Smooth muscle cell of bladder (primary cell): ENCODE measurements at places on chromosomes 6 and 20. TPM values are rescaled to one million over a fixed set of nuclear protein-coding genes. Genes with fewer than 3 reads are reported as not detected.

OR2B6 gene
- not detected in 2 replicates for total RNA-seq

CD2AP gene
- 16.2 and 16.7 TPM in 2 replicates for total RNA-seq

EYS gene
- 0.14 and 0.28 TPM in 2 replicates for total RNA-seq

DLK2 gene
- total RNA-seq, result 0.28 and 0.37 TPM in 2 replicates

SLA2 gene
- total RNA-seq, result not detected in 2 replicates

IL20RA gene
- total RNA-seq, result 0.14 and 0.55 TPM in 2 replicates

MCHR2 gene
- not detected in 2 replicates for total RNA-seq

SRMS gene
- not detected in 2 replicates for total RNA-seq

OPN5 gene
- not detected in 2 replicates for total RNA-seq

COL12A1 gene
- total RNA-seq, result 686 and 786 TPM in 2 replicates

CALHM6 gene
- 1.6 and 2.3 TPM in 2 replicates for total RNA-seq

KIF25 gene
- not detected in 2 replicates for total RNA-seq

DNMT3B gene
- 0.85 and 1.0 TPM in 2 replicates for total RNA-seq

KIF6 gene
- under 0.01 and 0.46 TPM in 2 replicates for total RNA-seq

EGFL8 gene
- 0.57 and 1.2 TPM in 2 replicates for total RNA-seq

ANGPT4 gene
- total RNA-seq, result not detected in 2 replicates

GTSF1L gene
- total RNA-seq, result not detected in 2 replicates

FLOT1 gene
- total RNA-seq, result 90.2 and 100 TPM in 2 replicates

TP53TG5 gene
- total RNA-seq, result under 0.01 TPM in 1 of 2 replicates, not detected in the other

UNC93A gene
- total RNA-seq, result not detected in 2 replicates

MPIG6B gene
- not detected in 2 replicates for total RNA-seq
